ENCODE measurements at places on chromosomes 5 and 9.
A peak's percentile ranks its signal among the peaks of the same experiment; 100 is the strongest.

DNA sequence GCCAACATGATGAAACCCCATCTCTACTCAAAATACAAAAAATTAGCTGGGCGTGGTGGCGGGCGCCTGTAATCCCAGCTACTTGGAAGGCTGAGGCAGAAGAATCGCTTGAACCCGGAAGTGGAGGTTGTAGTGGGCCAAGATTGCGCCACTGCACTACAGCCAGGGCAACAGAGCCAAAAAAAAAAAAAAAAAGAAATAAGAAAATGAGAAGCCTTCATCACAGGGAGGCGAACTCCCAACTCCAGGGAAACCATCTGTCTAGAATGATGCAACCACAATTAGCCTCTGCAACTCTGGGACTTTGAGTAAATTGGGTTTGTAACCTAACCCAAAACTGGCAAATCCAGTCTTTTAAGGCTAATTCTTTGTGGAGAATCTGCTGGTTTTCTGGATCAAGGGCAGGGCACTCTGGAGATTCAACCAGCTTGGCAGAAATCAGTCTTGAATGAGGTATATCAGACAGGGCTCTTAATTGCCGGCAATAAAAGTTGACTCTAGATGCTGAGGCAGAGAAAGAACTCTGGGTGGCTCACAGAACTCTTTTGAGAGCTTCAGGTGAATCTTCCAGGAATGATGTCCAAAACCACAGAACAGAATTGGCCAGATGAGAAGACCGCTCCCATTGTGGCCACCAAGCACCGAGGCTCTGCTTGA, 9.9 kb downstream of the S100Z start:
- DNase-seq, result no peak

- DNase-seq, result no peak
These were observed 339.4 kb downstream of the MTRR start for GRCh38 chr5:8208307-8208706.

GRCh38 chr9:131671133-131671520, 68.7 kb downstream of the RAPGEF1 start:
- no peak for DNase-seq

DNA sequence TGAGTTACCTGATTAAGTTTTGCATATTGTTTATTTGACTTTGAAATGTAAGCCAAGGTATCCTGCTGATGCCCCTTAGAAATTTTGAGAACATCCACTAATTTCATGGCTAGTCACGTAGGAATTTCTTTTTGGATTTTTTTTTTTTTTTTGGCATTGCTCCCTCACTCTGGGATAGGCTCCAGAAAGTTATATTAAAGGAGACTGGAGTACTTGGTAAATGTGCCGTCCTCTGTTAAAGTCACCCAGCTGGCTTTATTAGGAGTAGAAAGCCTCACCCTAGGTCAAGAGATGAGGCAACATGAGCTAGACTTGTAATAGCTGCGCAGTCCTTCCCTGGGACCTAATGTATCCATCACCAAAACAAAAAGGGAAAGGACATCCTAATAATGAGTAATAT, 3.1 kb downstream of the KCTD16 start:
- DNase-seq, result no peak

GRCh38 chr9:83511051-83511450, 27.1 kb downstream of the FRMD3 start:
- DNase-seq, result no peak

GRCh38 chr5:159178978-159179377, 30.4 kb downstream of the RNF145 start:
- no peak for DNase-seq

DNA sequence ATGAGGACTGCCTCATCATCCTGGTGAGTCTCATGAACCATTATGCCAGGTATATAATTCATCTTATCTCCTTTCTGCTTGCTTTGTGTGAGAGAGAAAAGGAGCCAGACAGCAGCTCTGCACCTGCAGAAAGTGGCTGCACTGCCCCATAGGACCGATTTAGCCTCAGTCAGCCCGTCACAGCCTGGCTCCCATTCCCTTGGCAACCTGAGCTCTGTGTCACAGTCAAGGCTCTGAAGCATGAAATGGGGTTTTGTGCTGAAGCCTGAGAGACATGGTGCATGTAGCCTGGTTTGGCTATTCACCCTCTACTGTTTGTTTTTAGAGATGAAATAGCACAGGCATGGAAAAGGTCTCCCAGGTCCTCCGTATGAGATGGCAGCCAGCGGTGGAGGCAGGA, 198.3 kb downstream of the KCTD16 start:
- DNase-seq, result no peak

GRCh38 chr5:5105531-5105930, 34.6 kb upstream of the ADAMTS16 start:
- DNase-seq, result no peak

- DNase-seq, result peak; percentile 83
These were observed at the start of gene QSOX2 for GRCh38 chr9:136245219-136246150. QSOX2 (minus strand) TSS chr9:136245812; CDS start chr9:136245803, 9 bp downstream.

DNA sequence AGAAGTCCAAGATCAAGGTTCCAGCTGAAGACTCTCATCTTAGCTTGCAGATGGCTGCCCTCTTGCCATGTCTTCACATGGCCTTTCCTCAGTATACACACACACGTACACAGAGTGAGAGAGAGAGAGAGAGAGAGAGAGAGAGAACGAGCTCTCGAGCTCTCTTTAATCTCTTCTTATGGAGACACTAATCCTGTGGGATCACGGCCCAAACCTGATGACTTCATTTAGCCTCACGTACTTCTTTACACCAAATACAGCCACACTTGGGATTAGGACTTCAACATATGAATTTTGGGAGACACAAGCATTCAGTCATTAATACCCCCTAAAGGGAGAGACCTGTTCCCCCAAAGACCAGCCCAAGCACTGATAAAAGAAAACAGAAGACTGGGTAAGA, 42.8 kb downstream of the SIL1 start:
- DNase-seq, result no peak

- DNase-seq, result no peak
These were observed 16.6 kb downstream of the POU5F2 start for GRCh38 chr5:93724791-93725190.

GRCh38 chr9:105319202-105319813, 74.9 kb downstream of the SLC44A1 start:
- DNase-seq, result no peak

GRCh38 chr5:45017568-45017967, 208.8 kb downstream of the MRPS30 start:
- DNase-seq, result no peak

GRCh38 chr5:94793113-94793815, 174.8 kb downstream of the SLF1 start:
- DNase-seq, result no peak

GRCh38 chr5:34803974-34804732, 34.8 kb upstream of the TTC23L start:
- DNase-seq, result no peak

- no peak for DNase-seq
These were observed 419.9 kb downstream of the BNC2 start for GRCh38 chr9:16450578-16450977.

DNA sequence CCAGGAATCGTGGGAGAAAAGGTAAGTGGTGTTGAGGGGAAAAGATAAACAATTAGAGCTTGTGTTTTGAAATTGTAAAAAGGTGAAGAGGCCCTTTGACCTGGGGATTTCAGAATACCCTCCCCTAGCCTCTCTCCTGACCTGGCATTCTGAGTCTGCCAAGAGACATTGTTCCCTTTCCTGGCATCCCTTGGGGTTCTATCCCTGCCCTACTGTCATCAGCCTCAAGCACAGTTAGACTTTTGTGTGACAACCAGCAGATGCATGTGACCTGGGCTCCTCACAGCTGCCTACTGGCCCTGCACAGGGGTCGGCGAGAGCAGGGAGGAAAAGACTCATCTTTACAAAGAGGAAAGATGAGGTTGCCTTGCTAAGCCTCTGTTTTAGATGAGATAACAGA, 72.2 kb upstream of the ORM1 start:
- no peak for DNase-seq

- DNase-seq, result no peak
These were observed 115.1 kb downstream of the CDC42SE2 start for GRCh38 chr5:131378721-131379541.

DNA sequence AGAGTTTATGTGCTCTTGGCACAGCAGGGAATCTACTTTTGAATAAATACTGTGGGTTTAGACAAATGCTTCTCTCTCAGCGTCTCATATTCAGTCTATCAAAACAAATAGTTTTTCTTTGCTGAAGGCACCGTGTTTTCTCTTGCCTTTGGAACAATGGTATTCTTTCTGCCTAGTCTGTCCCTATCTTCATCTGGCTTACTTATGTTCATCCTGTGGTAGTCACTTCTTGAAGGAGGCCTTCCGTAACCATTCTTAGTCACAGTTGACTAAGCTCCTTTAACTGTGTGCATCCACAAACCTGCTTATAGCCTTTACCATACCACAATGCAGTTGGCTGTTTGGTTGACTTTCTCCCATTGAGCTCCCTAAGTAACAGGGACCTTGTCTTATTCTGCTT, 45.9 kb downstream of the LARP1 start:
- no peak for DNase-seq

DNA sequence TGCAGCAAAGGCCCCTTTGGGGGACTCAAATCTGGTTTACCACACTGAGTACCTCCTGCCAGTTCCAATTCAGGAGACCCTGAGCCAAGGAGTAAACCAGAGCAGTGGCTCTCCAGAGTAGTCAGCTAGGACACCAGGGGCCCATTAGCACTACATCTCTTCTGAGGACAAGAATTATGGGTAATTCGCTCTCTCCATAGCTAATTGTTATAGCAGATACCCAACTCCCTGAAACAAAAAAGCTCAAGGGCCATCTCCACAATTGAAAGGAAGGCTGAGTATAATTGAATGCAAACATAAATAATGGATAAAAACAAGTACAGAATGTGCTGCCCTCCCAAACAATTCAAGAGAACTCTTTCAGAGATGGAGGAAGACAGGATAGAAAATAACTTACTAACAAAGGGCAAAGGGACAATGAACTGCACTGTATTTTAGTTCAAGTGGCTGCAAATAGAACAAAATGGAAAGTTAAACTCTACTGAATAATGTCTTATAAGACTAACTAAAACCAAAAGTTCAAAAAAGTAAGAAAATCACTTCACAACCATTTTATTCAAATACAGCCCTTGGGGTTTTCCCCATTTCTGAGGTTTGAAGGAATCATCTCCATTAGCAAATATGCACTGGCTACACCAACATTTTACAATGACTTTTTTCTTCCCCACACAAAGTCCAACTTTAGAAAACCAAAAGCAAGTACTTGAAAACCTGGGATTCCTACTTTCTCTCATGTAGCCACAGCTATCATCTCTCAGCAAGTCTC, 118.8 kb downstream of the SIL1 start:
- DNase-seq, result no peak

DNA sequence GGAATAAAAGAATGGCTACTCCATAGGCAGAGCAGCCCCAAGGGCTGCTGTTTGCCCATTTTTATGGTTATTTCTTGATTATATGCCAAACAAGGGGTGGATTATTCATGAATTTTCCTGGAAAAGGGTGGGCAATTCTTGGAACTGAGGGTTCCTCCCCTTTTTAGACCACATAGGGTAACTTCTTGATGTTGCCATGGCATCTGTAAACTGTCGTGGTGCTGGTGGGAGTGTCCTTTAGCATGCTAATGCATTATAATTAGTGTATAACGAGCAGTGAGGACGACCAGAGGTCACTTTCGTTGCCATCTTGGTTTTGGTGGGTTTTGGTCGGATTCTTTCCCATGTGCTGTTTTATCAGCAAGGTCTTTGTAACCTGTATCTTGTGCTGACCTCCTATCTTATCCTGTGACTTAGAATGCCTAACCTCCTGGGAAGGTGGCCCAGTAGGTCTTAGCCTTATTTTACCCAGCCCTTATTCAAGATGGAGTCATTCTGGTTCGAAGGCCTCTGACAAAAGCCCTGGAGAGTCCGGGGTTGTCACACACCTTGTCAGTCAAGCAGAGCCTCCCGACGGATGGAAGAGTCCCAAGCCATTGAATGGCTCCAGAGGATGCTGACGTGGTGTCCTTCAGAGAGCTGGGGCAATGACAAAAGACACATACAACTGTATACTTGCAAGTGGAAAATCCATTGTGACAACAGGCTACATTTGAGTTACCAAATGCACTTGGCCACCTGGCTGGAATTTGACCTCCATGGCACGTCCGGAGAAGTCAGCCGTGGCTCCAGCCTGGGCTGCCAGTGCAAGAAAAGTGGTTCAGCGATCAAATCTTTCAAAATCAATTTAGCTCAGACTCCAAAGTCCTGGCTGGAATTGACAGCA, 67.1 kb upstream of the CLINT1 start:
- DNase-seq, result no peak

DNA sequence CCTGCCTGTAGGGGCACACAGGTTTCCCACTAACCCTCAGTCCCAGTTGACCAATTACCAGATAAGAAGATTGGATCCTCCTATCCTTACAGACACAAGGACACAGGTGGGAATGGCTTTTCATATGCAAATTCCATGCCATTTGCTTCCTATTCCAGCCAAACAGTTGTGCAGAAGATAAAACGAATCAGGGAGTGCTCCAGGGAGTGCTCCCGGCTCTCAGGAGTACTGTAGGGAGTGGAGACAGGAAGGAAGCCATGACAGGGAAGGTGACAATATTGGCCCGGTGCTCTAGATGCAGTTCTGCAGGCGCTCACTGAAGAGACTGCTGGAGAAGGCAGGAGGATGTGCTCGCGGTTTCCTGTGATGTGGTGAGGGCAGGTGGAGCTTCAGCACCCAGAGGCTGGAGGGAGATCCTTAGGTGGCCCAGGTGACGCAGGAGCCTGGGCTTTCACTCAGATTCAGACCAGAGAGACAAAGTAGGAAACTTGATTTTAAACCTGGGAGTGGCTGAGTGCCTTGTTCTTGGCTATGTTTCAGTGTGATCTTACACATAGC, 260.0 kb downstream of the AUH start:
- no peak for DNase-seq

DNA sequence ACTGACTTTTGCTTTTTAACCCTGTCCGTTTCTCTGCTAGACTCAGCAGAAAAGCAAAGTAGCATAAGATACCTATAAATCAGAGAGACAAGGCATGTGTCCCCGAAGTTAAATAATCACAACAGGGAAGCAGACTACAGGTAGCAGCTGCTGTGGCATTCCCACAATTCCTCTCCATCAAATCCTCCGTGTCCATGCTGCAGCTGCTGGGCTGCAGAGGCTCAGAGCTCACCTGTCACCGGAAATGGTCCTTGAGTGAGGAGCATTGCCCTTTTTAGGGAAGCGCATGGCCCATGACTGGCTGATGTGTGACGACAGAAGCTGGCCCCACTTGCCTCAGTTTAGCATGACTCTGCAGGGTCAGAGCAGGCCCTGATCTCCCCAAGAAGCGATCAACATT, 125.0 kb downstream of the MSX2 start:
- no peak for DNase-seq

- no peak for DNase-seq
These were observed 2.5 kb downstream of the PTPDC1 start for GRCh38 chr9:94086486-94087345.

DNA sequence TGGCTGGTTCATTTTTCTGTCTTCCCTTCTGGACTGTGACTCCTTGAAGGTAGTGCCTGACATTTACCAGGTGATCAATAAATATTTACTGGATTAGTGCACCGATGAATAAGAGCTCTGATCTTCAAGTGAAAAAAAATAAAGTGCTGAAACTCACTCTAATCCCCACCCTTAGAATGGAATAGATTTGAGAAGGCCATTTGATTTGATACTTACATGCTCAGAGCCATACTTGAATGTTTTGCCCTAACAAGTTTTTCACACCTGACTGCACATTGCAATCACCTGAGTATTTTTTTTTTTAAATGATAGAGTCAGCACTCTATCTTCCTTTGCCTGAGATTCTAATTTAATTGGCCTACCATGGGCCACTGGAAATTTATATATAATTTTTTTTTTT, 105.7 kb downstream of the LRRC70 start:
- DNase-seq, result no peak

Measured in mesothelial cell of epicardium (in vitro differentiated cells).